ENCODE measurements at places on chromosomes 3 and 15. TPM values are rescaled to one million over a fixed set of nuclear protein-coding genes. Genes with fewer than 3 reads are reported as not detected.

DNA sequence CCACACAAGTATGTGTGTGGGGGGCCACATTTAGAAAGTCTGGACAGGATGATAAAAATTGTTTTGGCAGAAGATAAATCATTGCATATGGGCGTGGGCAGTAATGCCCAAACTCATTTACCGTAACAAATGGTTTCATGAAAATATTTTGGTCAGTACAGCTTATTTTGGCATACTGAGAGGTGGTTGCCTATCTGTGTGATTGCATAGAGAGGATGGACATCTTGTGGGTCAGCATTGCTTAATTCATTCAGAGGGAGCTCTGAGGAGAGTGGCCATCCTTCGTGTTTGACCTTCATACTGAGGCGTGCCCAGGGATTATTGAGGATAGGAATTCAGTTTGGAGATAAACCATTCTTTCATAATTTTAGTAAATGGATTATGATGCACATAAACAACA, 162.5 kb downstream of the GAP43 start:
- no peak for DNase-seq

DNA sequence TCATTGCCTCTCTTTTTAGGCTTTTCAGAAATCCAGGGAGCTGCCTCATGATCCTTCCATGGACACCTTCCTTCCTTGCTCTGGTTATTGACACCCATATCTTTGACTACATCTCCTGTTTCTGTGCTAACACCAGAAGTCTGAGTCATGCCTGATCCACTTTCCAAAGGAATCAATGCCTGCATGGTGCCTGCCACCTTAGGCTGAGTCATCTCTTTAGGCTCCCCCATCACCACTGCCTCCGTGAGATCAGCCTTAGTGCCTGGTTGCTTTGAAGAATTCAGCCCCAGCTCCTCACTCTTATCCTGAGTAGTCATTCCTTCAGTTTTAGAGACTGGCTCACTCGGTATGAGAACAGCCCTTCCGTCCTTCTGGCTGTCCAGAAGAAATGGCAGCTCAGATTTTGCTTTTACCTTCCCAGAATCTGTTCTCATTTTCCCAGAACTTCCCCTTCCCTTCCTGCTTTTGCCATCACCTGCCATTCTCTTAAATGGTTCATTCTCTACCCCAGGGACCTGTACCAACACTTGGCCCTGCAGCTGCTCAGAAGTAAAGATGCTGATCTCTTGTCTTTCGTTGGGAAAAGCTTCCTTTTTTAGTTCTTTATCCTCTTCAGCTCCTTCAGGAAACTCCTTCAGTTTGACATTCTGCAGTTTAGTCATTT, 105.3 kb downstream of the MAP4 start:
- DNase-seq = peak; percentile 95

GRCh38 chr15:95113041-95113440, 881.7 kb downstream of the MCTP2 start:
- DNase-seq = no peak

- DNase-seq = no peak
Observed at GRCh38 chr3:63862804-63863149, 828 bp downstream of the THOC7 start.

DNA sequence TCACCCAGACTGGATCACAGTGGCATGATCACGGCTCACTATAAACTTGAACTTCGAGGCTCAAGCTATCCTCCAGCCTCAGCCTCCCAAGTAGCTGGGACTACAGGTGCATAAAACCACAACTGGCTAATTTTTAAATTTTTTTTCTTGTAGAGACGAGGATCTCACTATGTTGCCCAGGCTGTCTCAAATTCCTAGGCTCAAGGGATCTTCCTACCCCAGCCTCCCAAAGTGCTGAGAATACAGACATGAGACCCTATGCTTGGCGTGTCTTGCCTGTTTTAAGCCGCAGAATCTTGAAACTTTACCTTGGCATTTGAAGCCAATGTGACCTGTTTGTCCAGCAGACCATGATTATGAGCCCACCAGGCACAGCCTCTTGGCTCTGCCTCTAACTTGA, 119.9 kb downstream of the OPA1 start:
- DNase-seq = no peak

DNA sequence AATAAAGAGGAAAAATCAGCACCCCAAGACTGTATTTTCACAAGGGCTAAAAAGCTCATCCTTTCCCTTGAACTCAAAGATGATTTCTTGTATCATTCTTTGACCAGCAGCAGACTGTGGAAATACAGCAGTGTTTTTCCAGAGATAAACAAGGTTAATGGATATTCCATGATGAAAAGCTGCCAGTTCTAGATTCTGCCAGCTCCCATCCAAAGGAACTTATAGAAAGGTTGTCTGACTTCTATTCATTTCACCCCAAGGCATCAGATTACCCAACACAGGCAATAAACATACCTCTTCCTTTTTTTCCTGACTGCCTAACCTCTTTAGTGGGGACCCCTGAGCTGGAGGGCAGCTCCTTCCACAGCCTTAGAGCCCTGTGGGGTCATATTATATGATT, 375.8 kb upstream of the THBS1 start:
- DNase-seq = no peak

DNA sequence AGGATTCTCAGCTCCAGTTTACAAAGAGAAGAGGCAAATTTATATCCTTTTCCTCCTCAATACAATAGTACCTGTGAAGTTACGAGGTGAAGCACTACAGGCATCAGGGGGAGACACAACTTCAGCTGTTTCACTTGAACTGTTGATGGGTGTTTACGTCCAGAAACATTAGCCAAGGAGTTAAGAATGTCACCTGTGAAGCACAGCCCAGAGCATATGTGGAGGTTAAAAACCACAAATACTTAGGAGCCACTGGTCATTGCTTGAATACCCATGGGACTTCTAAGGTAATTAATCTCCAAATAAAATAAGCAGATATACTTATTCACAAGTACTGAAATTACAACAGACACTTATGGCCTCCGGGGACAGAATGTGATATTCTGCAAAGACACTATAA, 246.5 kb downstream of the ULK4 start:
- no peak for DNase-seq

- DNase-seq = no peak
Observed at GRCh38 chr15:50880206-50880605, 28.3 kb upstream of the AP4E1 start.

DNA sequence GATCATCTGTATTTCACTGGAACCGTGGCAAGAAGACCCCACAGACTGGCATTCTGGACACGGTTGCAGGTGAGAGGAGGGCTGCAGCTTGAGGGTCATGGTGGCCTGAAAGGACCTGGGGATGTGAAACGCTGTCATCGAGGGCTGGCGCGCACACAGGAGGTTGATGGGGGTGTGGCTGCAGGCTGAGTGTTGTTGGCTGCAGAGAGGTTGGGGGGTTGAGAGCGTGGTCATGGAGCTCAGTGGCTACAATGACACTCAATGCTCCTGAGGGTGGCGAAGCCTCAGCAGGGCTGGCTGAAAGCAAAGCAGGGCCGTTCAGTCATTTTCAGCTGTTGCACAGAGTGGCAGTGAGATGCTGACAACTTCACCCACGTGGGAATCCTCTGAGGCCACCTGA, 21.0 kb downstream of the CPN2 start:
- DNase-seq = no peak

- DNase-seq = no peak
Observed at GRCh38 chr15:55740359-55740878, 2.5 kb downstream of the PRTG start.

DNA sequence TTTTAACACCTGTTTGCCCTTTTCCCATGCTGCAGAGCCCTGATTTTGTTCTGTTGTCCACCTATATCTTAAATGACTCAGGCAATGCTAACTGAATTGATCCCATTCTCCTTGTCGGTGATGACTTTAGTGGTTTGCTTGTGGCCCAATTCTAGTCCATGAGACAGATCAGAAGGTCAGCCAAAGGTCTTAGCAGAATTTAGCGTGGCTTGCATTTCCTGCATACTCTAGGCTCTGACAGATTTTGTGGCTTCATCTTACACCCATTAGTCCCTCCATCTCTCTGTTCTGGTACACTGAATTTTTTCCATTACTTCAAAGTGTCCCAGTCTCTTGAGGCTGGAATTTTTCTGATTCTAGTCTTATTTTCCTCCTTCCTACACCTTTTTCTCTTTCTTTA, 161.9 kb downstream of the STAC start:
- no peak for DNase-seq

DNA sequence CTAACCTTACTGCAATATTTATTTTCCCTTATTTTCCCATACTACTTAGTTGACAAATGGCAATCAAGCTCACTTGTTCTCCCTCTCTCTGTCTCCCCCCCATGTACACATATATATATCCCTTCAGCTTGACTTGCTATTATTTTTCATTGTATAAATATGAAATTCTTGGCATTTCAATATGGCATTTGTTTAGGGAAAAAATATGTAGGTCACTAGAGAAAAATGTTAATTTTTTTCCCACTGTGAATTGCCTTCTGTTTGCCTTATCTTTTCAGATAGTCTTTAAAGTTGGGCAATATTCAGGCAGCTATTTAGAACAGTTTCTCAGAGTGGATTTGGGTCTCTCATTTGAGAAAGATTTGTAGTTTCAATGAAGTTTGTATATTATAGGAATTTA, 62.8 kb upstream of the UTS2B start:
- DNase-seq = peak; percentile 28

GRCh38 chr3:52315977-52316764, at the start of gene DNAH1:
Gene DNAH1, plus strand, starts transcription at chr3:52316319. Its CDS starts 6,124 bp downstream, at chr3:52322443.
- no peak for DNase-seq

GRCh38 chr3:154071146-154071545, 50.0 kb upstream of the ARHGEF26 start:
- DNase-seq = no peak

DNA sequence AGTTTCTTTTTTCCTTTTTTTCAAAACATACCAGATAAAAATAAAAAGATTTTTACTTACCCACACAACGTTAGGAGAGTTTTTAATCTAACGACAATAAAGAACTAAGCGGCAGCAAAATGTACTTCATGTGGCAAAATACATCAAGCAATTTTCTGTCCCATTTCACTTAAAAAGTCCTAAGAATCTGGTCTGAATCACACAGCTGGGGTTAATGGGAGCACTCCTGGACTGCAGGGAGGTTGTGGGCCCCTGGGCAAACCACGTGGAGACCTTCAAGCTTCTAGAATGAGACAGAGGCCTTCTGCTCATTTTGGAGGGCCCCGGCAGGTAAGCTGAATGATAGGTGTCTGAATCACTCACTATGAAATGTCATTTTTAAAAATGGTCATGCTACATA, 193.8 kb downstream of the RORA start:
- no peak for DNase-seq

- DNase-seq = no peak
Observed at GRCh38 chr3:25355034-25355885, 72.8 kb upstream of the RARB start.

DNA sequence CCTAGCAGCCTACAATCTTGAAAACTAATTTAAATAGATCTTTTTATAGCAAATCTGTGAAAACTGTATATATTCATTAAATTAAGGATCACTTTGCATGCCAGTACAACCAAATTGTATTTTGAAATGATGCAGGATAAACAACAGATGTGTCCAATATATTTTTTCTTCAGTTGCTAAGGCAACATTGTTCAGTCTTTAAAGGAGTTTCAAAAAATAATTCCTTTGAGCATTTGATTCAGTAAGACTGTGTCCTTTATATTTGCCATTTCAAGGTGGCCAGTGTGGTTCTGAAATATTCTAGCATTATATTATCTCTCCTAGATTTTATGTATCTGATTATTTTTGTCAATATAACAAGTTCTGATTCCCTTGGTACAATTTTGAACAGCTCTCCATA, 254.7 kb downstream of the PLOD2 start:
- no peak for DNase-seq

GRCh38 chr3:177050501-177051237, 146.6 kb downstream of the TBL1XR1 start:
- DNase-seq = peak; percentile 64

DNA sequence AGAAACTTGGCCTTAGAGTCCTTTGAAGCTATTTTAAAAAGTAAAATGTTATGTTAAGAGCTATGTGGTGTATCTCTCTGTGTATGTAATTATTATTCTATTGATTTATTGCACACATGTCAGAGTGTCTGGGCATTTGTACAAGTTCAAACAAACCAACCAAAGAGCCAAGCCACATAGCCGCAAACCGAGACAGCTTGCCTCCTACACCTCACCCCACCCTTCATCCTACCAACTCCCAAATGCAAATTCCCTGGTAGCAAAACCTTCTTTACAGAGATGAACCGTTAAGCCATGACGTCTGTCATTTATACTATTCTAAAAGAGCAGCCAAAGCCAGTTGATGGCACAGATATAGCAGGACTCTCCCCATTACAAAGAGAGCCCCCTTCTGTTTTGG, 332.3 kb downstream of the ERC2 start:
- DNase-seq = no peak

FAM162A gene
- total RNA-seq = 33.9 TPM

GUCA1C gene
- total RNA-seq = not detected

LDHAL6B gene
- total RNA-seq = not detected

VEPH1 gene
- total RNA-seq = 130 TPM

BNIP2 gene
- total RNA-seq = 108 TPM

IMPG2 gene
- 0.18 TPM for total RNA-seq

ACKR2 gene
- total RNA-seq = not detected

AGTR1 gene
- 3.3 TPM for total RNA-seq

SAMMSON gene
- total RNA-seq = not detected

CACNA2D2 gene
- not detected for total RNA-seq

C2CD4A gene
- total RNA-seq = not detected

IL17RE gene
- total RNA-seq = 1.1 TPM
